D341Med (cell line): ENCODE measurements at places on chromosomes 7 and 10.

DNA sequence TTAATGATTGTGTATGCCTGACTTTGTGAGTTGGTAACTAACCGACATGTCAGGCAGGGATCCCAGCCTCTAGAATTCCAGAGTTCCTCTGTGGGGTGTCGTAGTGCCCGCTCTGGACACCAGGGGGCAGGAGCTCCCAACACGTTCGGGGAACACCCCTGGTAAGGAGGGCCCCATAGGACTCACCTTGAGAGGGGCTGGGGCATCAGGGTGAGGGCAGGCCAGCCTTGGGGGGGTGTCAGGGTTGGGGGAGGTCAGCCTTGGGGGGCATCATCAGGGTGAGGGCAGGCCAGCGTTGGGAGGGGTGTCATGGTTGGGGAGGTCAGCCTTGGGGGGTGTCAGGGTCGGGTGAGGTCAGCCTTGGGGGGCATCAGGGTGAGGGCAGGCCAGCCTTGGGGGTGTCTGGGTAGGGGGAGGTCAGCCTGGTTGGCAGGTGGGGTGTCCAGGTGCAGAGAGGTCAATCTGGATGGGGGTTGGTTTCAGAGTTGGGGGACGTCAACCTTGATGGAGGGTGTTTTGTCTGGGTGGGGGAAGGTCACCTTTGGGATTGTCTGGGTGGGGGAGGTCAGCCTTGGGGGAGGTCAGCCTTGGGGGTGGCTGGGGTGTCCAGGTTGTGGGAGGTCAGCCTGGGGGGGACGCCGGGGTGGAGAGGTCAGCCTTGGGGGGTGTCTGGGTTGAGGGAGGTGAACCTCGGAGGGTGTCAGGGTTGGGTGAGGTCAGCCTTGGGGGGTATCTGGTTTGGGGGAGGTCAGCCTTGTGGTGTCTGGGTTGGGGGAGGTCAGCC, 45.6 kb upstream of the SUN1 start:
- peak; percentile 89 for DNase-seq

- DNase-seq, result peak; percentile 70
Observed at GRCh38 chr7:129225206-129225930, 538 bp downstream of the AHCYL2 start.

DNA sequence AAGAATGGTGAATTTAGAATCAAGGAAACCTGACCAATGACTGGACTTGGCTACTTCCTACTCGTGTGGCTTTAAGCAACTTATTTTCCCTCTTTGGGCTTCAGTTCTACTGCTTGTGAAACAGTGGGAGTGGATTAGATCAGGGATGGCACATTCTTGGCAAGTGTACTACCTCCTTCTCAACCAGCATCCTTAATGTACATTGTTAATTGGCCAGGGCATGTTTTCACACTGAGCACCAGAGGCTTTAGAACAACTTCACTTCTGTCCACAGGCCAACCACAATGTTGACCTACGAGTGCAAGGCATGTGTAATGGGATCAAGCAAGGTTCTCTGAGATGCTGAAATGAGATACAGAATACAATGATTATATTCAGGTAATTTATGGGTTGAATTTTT, 315.3 kb downstream of the ADRA2A start:
- DNase-seq, result no peak

- no peak for DNase-seq
Observed at GRCh38 chr7:114182837-114183236, 231.8 kb upstream of the FOXP2 start.

DNA sequence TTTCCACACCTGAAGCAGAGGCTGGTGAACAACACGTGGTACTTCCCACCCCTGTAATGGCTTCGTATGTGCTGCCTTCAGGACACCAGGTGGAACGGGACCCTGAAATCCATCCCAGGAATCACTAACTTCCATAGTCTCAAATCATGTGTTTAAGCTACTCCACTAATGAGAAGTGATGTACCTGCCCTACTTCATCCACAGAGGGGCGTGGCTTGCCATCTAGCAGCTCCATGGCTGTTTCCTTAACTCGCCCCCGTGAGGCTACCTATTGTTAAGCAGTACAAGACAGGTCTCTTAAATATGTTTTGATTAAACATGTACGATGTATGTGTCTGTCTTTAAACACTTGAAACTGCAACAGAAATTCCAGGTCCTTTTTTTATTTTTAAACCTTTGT, 31.8 kb downstream of the ARL3 start:
- DNase-seq, result no peak

DNA sequence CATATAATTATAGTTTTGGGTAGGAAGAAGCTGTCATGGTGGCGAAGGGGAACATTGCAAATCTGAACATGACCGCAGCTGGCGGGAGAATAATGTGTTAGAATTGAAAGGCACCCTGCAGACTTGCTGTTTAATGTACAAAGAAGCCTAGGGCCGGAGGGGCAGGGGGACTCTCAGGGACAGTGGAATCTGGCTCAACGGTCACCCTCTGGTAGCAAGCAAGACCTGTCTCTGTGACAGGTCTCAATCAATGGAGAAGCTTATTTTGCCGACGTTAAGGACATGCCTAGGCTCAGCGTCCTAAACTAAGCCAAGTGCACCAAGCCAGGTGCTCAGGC, 177.3 kb downstream of the NSUN6 start:
- DNase-seq, result no peak

- no peak for DNase-seq
Observed at GRCh38 chr7:31695859-31696614, 9.0 kb downstream of the PPP1R17 start.

DNA sequence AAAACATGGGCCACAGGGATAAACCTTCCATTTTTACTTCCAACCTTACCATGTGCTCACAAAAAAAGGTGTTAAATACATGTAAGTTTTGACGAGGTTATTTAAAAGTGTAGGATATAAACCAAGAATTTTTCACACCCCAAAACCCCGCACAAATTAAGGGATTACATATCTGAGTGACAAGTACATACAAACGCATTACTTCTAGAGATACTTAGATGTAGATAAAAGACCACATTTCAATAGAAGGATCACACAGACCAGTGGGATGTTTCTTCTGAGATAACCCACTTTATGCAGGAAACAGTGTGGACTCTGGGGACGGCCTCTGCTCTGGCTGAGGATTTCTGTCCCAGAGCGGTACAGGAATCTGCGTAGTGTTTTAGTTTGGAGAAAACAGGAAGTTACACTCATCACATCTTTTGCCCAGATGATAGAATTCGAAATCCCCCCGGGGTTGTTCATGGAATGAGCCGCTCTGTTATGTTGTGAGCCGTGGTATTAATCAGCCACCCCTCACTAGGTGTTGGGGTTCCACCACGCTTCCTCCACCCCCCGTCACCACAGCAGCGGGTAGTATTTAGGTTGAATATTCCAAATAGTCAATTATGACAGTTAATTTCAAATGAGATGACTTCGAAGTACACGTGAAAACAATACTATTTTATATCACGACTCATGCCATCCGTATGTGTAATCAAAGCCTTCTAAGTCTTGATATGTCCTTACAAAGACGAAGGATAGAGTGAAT, 1.3 kb upstream of the CUL1 start:
- no peak for DNase-seq

GRCh38 chr10:25692761-25693160, 241.3 kb upstream of the MYO3A start:
- no peak for DNase-seq

DNA sequence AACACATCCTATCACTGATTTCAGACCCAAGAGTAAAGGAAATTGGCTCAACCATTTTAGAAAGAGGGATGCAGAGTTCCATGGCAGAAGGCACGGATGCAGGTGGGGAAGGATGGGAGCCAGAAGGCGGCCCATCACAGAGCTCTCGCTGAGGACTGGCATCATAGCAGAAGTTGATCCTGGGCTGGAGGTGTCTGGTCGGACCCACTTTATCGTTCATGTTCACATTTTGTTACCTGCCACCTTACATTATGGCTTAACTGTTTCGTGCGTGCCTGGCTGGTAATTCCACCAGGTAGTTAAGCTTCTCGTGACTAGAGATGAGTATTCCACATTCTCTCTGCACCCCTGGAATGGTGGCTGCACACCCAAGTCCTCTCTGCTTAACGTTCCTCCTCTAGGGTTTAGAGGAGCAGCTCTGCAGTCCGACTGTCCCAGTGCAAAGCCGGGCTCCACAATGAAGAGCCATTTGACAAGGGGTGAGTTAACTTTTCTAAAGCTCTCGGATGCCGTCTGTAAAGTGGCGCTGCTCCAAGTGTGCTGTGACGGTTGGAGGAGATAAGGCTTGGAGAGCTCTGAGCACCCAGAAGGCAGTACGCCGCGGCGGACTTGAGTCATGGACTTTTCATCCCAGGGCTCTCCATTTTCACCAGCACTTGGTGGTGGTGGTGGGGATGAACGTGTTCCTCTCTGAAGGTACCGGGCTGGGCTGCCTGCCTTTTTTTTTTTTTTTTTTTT, 157.1 kb upstream of the SHH start:
- DNase-seq, result no peak

DNA sequence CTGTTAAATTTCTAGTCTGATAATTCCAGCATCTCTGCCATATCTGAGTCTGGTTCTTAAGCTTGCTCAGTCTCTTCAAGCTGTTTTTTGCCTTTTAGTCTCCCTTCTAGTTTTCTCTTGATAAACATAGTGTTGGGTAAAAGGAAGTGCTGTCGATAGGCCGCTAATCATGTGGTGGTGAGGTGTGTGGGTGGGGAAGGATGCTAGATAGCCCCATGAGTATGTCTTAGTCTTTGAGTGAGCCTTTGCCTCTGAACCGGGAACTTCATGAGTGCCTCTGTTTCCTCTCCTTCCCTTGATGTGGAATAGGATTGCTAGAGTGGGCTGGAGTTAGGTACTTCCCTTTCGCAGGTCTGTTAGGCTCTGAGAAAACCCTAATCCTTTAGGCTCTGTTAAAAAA, 441.8 kb downstream of the INHBA start:
- no peak for DNase-seq

DNA sequence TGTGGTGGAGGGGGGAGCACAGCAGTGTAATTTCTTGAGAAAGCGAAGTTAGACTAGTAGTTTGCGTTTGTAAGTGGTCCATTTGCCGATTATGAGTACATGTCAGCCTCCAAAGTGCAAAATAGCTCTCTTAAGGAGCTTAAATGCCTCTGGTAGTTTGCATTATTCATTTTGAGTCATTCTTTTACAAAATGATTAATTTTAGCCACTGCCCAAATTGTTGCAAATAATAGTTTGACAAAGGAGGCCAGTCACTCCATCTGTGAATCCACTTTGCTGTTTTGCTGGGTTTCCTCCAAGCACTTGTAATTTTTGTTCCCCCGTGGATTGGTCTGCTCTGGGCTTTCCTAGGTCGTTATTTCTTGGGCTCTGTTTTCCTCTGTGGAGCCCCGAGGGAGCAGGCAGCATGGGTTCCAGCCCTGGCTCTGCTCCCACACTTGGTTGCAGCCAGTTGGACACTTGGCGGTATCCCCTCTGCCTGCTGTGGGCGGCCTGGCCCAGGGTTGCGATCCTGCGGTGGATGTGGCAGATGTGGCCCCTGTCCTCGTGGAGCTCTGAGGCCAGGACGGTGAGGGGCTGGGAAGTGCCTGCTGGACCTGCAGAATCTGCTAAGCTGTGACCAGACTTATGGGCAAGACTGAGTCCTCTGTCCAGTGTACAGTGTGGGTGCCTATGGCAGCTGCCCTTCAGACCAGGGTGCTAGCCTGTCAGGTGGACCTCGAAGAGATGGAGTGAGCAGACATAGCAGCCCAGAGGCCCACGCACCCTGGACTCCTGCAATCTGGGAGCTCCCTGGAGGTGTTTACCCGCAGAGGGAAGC, 129.1 kb upstream of the BTBD16 start:
- DNase-seq, result no peak

- DNase-seq, result no peak
Observed at GRCh38 chr10:97001183-97001991, 169.3 kb downstream of the LCOR start.

DNA sequence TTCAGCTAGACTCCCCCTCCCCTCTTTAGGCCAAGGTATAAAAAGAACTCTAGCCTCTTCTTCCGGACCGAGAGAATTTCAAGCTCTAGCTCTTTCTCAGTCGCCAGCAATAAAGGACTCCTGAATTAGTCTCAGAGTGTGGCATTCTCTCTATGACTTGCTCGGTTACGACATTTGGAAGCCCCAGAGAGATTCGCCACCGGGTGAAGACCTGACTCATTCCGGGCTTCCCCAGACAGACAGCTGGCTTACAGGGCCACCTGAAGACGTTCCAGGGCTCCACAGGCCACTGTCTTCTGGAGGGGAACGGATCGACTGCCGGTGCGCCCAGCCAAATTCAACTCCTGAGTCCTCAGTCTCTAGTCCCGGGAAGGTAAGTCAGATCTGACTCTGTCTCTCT, at the start of gene AKR1B15:
Gene AKR1B15 (plus strand): TSS at position 234 of the 400 bp plus-strand sequence. CDS start 15,510 bp downstream, outside the sequence.
- no peak for DNase-seq

GRCh38 chr10:14403881-14404623, 73.3 kb upstream of the FRMD4A start:
- no peak for DNase-seq
